ENCODE measurements at places on chromosomes 6 and 20. TPM values are rescaled to one million over a fixed set of nuclear protein-coding genes. Genes with fewer than 3 reads are reported as not detected.

Gene KHDC1L
- not detected for total RNA-seq

Gene PTPRK
- total RNA-seq = 3.2 TPM

Gene EEF1E1
- total RNA-seq = 99.8 TPM

Gene CARMIL1
- 1.7 TPM for total RNA-seq

Gene TMEM244
- not detected for total RNA-seq

Gene FNDC1
- 0.02 TPM for total RNA-seq

Gene TREML2
- 4.5 TPM for total RNA-seq

Gene ZSCAN23
- 1.1 TPM for total RNA-seq

Gene ADGRF4
- not detected for total RNA-seq

Gene LBP
- total RNA-seq = not detected

Gene ARMC12
- 0.24 TPM for total RNA-seq

Gene LINC00237
- total RNA-seq = not detected

Gene MOCS1
- 1.2 TPM for total RNA-seq
